ENCODE measurements at places on chromosomes 6 and 20. TPM values are rescaled to one million over a fixed set of nuclear protein-coding genes. Genes with fewer than 3 reads are reported as not detected.

PHIP gene
- 30.8 TPM for total RNA-seq

DNA sequence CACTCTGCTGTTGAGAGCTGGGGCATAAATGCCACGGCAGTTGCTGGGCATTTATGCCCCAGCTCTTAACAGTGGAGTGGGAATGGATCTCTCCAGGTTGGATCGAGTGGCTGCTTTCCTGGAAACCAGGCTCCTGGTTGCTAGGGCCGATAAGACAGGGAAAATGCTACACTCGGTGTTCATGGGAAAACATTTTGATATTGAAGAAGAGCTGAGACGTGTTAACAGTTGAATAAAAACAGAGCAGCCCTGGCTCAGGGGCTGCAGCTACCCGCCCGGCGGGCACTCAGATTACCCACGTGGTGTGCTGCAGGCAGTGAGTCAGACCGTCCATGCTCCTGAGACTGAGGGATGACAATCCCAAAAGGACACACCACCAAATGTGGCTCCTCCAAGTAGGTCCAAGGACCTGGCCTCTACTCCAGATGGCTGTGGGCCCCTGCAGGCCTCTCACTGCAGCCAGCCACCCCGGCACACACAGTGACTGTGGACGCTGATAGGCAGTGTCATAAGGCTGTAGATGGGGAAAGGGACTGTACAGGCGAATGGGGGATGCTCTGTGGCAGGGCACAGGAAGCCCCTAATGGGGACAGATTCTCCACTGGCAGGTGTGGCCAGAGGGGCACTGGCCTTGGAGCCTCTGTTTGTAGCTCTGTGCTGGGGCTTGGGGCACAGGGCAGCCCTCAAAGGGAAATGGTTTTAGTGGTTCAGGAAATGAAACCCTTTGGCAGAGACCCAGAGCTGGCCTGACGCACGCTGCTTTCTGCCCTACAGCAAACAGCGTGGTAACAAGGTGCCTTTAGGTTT is 237.8 kb downstream of the LY86 start:
- DNase-seq: no peak

GRCh38 chr6:33595001-33595846 is 15.1 kb upstream of the BAK1 start:
- no peak for DNase-seq

- no peak for DNase-seq
These were observed 619.2 kb downstream of the C6orf118 start for GRCh38 chr6:164690241-164690640.

- DNase-seq: no peak
These were observed 35.2 kb upstream of the SLC22A2 start for GRCh38 chr6:160293844-160294243.

DNA sequence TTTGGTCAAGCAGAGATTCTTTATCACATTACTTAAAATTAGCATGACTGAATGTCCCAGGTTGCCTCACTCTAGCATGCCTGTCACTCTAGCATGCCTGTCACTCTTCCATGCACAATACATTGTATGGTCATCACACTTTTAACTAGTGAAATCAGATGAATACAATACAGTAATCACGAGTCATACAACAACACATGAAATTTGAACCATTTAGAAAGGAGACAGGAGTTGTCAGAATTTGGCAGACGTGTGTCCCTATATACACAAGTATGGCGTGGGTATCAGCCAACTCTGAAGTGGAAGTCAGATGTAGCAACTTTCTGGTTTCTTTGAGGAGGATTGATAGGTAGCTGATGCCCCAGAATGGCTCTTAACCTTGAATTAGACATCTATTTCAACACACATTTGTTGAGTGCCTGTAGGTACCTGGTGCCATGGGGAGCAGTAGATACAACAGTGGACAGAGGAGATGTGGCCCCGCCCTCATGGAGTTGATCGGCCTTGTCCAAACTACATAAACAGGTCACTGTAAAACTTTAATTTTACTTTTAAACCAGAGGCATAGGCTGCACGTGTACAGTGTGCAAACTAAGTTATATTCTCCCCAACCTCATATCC is 116.1 kb upstream of the TIAM2 start:
- DNase-seq: no peak
